Activated CD4-positive, alpha-beta T cell treated with anti-CD3 and anti-CD28 coated beads for 24 hours (primary cell): ENCODE measurements at places on chromosomes 7 and 10.

DNA sequence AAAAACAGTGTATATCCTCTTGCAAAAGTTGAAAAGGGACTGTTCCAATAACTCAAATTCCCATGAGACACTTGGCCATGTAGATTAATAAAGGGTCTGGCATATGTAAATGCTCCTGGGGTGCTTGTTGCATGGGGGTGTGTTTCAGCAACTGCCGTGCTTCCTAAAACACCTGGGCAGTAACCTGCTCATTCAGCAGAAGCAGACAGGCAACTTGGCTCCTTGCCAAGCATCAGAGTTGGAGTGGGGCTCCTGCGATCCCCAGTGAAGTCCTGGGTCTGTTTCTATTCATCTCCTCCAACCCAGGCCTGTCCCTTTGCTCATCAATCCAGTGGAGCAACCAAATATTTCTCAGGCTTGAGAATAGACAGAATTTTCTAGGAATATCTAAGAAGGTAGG, 42.2 kb upstream of the ADAM12 start:
- DNase-seq: no peak

DNA sequence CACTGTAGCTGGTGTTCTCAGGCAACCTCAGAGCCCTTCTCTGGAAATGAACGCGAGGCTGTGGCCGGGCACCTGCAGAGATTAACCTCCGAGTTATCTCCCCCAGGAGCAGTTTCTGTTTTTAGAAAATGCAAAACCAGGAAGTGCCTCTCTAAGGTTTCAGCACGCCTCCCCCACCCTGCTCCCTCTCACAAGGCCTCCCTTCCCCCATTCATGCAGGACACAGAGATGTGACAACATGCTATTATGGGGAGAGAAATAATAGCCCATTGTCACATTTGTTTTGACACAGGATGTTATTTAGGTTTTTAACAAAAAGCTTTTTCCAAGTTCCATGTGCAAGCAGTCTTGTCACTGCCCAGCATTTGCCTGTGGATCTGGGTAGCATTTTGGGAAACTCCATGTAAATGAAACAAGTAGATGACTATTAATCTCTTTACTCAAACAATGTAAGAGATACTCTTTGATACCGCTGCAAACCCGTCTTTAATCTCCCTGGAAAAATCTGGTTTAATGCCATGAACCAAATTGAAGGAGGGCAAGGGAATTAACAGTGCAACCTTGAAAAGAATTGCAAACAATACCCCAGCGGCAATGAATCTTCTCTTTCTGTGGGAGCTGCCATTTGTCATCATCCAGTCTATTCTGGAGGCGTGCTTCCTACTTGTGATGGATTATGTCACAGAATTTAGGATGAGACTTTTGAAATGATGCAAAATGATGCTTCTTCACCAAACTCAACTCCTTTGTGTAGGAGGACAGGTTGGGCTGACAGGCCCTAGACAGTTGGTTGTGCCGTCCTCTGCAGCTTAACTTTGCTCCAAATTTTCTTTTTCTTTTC, 86.5 kb upstream of the NMT2 start:
- peak; percentile 9 for DNase-seq

GRCh38 chr7:76358011-76358480, 745 bp downstream of the YWHAG start:
- peak; percentile 40 for DNase-seq

DNA sequence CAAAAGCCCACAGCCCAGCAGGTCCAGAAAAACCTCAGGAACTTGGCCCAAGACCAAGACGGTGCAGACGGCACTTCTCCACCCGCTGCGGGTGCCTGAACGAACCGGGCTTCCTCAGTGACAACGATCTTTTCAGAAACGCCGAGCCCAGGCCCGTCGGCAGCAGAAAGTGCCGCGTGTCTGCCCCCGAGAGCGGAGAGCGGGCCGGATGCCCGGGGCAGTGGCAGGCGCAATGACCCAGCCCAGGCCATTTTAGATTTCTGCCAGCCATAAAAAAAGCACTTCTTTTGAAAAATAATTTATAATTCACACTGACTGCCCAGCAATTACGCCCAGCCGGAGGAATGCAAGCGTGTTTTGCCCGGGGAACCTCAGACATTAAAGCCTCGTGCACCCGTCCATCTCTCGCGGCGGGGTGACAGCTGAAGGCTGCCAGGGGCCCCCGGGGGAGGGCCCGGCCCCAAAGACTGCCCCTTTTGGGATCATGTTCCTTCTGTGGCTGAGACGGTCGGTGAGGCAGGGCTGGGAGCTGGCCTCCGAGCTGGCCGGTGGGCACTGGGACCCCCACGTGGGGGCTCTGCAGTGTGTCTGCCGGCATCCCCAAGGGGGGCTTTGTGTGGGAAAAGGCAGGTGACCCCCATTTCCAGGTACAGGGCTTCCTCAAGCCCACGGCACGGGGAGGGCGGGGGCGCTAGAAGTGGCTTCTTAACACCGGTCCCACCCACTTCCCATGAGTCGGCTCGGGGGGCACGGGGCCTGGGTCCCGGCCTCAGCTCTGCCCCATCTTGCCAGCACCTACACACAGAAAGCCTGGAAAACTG, 71.3 kb upstream of the PDGFA start:
- no peak for DNase-seq

GRCh38 chr10:113651898-113652297, 11.9 kb downstream of the NRAP start:
- no peak for DNase-seq

DNA sequence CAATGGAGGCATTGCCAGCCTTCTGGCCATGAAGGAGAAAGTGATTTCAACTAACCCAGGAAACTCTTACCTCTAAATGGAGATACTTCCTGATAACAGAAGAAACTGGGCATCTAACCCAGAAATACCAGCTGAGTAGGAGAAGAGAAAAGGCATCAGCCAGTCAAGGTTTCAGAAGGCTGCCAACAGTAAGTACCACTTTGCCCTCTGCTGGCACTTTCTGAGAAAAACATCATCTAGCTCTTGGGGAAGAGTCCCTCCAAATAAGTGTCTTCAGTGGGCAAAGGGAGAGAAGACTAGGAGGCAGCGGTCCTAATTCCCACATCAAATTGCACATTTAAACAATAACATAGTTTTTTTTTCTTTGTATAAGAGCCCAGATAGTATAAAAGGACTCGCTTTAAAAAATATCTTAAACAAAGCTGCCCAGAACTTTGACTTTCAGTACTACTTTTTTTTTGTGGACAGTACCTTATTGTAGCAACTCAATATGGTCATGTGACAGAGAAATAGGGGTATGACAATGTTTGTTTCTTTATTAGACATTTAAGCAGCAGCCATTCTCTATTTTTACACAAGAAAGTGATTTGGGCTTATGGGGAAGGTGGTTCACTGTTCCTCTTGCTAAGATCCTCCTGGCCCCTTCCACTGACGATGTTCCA, 157.3 kb downstream of the CTTNBP2 start:
- no peak for DNase-seq

DNA sequence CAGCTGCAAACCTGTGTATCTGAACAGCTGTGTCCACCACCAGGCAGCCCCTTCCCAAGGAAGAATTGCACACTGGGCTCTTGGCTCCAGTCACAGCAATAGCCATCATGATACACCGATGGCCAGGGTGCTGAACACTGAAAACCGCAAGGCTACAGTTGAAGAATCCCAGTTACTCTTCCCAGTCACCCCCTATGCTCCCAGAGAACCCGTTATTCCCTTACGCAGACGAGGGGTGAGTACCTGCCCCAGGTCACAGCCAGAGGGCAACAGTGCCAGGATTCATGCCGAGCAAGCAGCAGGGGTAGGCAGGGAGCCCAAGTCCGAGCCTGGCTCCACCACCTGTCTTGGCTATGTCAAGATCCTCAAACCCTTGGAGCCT, 57.8 kb downstream of the RASGEF1A start:
- no peak for DNase-seq
